GM12878 (cell line): ENCODE measurements at places on chromosomes 1 and 21. TPM values are rescaled to one million over a fixed set of nuclear protein-coding genes. Genes with fewer than 3 reads are reported as not detected.

LCE7A gene
- not detected in 2 replicates for polyA plus RNA-seq

SPATA1 gene
- polyA plus RNA-seq, result 2.4 TPM in 2 replicates

IGSF21 gene
- not detected in 2 replicates for polyA plus RNA-seq

RHD gene
- polyA plus RNA-seq, result 0.15 and 0.34 TPM in 2 replicates

LRRC39 gene
- 0.18 and 0.50 TPM in 2 replicates for polyA plus RNA-seq

RNF223 gene
- not detected in 2 replicates for polyA plus RNA-seq

RGS4 gene
- polyA plus RNA-seq, result not detected in 2 replicates

FAM72B gene
- polyA plus RNA-seq, result 23.2 and 25.4 TPM in 2 replicates

SMIM1 gene
- not detected in 2 replicates for polyA plus RNA-seq

TOE1 gene
- polyA plus RNA-seq, result 34.6 and 35.5 TPM in 2 replicates

IRF6 gene
- polyA plus RNA-seq, result 0.05 and 0.09 TPM in 2 replicates

WNT4 gene
- 0.20 TPM in 1 of 2 replicates, not detected in the other for polyA plus RNA-seq

AGT gene
- polyA plus RNA-seq, result not detected in 2 replicates

CFHR1 gene
- not detected in 2 replicates for polyA plus RNA-seq

BCL2L15 gene
- 0.28 and 0.57 TPM in 2 replicates for polyA plus RNA-seq
